ENCODE measurements at places on chromosomes 1 and 21.
A peak's percentile ranks its signal among the peaks of the same experiment; 100 is the strongest.

DNA sequence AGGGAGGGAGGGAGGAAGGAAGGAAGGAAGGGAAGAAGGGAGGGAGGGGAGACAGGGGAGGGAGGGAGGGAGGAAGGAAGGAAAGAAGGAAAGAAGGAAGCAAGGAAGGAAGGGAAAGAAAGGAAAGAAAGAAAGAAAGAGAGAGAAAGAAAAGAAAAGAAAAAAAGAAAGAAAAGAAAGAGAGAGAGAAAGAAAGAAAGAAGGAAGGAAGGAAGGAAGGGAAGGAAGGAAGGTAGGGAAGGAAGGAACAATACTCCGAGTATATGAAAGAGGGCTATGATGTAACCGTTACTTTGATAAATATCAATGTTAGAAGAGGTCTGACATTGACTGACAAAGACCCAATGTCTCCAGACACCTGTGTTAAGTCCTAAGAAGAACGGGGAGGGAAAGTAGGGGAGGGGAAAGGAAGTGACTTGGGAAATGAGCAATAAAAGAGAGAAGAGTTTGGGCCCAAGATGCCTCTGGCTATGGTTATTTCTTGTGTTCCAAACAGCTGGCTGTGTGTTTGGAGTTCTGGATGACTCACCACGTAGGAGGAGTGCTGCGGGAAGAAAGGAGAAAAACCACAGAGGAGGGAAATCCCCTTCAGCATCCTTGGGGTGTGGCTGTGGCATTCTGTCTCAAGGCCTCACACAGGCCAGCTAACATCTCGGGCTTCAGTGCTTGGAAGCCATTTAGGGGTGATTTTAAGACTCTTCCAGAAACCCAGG, 37.0 kb upstream of the RXRG start:
- DNase-seq: no peak

- DNase-seq: no peak
Measured at GRCh38 chr1:110771245-110772022, 96.7 kb upstream of the KCNA3 start.

DNA sequence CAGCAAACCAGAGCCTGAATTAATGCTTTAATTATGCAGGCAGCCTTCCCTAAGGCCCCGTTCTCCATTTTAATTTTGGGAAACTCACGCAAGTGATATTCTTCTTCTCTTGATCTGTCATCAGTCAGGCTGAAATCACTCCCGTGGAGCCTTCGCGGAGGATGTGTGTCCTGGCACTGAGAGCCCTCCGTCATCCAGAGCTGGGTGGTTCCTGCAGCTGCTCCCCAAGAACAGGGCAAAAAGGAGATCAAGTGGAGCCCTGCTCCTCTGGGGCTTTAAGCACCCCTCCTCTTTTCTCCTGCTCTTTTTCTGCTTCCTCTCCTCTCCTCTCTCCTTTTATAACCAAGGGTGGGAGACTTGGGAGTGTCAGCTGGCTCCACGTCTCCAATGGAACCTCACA, 133.2 kb upstream of the CACNA1E start:
- no peak for DNase-seq

DNA sequence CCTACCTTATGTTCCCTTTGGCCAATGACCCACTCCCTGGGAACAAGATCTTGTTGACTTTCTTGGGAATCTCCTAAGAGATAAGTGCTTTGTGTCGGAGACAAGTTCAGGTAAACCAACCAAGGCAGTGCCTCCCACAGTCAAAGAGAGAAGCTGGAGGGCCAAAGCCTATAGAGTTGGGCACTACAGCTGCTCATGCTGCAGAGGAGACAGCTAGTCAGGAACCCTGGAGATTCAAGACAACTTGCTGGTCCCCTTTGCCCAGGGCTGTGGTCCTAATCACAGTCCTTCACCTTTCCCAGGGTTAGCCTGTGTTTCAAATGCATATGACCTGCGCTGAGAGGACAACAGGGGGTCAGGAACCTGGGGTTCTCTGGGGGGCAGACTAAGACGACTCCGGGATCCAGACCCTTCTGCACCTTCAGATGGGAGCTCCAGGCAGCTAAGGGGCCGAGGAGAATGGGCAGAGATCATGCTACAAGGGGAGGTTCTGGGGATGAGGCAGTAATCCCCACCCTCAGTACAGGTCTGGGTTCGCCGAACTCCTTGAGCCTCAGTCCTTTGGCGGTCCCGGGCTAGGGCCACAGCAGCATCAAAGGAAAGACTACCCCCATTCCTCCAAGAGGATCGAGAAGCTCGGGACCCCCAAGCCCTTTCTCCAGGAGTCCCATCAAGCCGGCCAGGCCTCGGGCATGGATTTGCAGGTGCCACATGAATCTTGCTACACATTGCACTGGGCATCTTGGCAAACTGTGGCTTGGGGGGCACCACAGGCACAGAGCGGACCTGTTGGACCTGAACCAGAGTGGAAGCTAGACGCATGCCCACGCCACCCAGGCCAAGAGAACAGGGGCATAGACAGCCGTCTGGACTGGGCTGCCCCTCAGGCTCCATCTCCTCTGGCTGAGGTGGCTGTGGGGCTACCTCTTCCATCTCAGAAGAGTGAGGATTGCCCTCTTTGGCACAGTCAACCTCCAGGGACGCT, 2.0 kb upstream of the USF1 start:
- no peak for DNase-seq

DNA sequence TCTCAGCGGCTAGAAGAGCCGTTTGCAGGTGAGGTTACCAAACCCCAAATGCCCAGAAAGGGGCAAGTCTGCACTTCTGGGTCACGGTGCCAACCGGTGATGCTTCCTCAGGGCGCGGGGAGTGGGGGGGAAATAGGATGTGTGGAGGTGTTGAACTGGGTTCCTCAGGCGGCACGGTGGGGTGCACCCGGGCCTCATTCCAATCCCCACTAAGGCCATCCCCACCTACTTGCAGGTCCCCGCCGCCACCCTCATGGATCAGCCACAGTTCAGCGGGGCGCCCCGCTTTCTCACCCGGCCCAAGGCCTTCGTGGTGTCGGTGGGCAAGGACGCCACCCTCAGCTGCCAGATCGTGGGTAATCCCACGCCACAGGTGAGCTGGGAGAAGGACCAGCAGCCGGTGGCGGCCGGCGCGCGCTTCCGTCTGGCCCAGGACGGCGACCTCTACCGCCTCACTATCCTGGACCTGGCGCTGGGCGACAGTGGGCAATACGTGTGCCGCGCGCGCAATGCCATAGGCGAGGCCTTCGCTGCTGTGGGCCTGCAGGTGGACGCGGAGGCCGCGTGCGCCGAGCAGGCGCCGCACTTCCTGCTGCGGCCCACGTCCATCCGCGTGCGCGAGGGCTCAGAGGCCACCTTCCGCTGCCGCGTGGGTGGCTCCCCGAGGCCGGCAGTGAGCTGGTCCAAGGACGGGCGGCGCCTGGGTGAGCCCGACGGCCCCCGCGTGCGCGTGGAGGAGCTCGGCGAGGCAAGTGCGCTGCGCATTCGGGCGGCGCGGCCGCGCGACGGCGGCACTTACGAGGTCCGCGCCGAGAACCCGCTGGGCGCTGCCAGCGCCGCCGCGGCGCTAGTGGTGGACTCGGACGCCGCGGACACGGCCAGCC, 3.9 kb downstream of the OBSCN start:
- DNase-seq: no peak

GRCh38 chr1:234141006-234141405, 232.2 kb upstream of the COA6 start:
- no peak for DNase-seq

DNA sequence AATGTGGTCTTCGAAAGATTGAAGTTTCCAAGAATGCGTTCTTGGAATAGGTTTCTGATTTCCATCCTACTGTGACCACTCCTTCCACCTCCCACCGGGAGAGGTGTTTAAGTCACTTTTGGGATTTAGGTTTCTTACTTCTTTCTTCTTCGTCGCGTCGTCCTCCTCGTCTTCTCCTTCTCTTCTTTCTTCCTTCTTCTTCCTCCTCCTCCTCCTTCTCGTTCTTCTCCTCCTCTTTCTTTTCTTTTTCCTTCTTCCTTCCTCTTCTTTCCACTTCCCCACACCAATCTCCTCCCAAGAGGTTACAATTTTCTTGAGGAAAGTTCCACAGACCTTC, 2.1 kb downstream of the CACHD1 start:
- DNase-seq: no peak

DNA sequence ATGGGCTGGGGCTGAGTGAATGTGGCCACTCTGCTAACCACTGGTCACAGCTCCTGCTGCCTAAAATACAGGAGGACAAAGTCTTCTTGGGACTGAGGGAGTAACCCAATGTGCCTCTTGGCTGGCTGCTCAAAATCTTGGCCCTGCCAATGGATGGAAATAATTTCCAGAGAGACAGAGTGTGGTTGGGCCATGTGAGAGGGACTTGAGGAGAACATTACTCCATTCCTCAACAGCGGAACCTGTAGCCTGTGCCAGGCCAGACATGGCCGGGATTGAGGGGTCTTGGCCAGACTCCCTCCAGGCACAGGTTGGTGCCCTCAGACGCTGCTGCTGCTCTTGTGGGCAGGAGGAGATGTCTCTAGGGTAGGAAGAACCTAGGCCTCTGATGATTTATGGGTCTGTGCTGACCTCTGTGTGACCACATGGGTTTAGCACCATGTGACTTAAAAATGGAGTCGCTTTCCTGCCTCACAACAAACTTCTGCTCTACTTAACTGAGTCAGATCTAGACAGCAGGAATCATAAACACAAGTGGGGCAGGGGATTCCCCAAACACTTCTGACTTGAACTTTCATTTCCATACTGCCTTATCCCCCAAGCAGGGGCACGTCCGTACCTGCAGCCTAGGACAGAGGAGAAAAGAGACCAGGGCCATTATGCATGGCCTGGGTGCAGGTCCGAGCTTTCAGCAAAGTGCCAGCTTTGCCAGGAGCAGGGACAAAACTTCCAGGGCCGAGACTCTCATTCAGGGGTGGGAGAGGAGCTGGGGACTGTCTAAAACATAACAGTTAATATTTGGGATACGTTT, 79.2 kb downstream of the CD34 start:
- no peak for DNase-seq

DNA sequence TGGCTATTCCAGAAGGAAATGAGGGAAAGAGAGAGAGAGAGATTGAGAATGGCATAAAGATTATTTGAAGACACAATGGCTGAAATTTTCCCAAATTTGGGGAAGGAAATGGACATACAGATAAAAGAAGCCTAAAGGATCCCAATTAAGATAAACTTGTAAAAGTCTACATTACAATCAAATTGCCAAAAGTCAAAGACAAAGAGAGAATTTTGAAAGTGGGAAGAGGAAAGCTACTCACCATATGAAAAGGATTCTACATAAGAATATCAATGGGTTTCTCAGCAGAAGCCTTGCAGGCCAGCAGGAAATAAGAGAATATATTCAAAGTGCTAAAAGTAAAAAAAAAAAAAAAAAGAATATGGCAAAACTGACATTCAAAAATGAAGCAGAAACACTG, 233.0 kb upstream of the NFIA start:
- no peak for DNase-seq

DNA sequence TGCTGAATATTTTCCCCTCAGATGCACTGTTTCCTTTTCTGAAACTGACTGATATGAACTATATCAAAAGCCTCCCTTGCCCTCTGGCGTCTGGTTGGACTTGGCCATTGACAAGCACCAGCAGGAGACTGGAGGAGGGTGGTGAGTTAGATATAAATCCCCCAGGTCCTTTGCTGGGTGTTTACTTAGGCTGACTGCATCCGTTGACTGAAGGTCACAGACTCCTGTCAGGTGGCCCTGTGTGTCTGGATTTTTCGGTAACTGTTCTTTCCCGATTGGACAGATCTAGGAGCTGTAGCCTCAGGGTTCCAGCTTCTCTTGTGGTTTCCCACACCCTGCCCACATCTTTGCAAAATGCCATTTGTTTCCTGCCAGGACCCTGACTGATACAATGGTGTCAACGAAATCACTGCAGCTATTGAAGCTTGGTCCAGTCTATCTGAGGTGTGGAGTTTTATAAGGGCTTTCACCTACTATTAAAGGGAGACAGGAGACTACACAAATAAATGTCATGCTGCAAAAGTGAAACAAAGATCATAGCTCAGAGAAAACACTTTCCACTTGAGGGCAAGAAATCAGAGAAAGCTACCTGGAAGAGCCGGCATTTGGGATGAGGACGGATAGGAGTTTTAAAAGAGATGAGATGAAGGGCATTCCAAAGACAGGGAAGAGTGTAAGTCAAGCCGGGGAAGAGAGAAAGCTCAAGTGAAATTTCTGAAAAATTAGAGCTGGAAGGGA, 1.5 kb upstream of the MAGI3 start:
- peak; percentile 42 for DNase-seq

GRCh38 chr1:58570094-58570493, 7.0 kb downstream of the TACSTD2 start:
- no peak for DNase-seq

GRCh38 chr1:40372658-40373322, 737 bp upstream of the SMAP2 start:
- no peak for DNase-seq

Data from liver (tissue), 10 donors.